ENCODE measurements at places on chromosomes 11 and 22. TPM values are rescaled to one million over a fixed set of nuclear protein-coding genes. Genes with fewer than 3 reads are reported as not detected.

The C11orf52 gene
- total RNA-seq = not detected

The LRRC74B gene
- total RNA-seq = not detected

The C11orf91 gene
- total RNA-seq = 1.3 TPM

The NNMT gene
- 1.7 TPM for total RNA-seq

The LIF gene
- 34.4 TPM for total RNA-seq

The SHANK2 gene
- 1.7 TPM for total RNA-seq

The SIPA1 gene
- total RNA-seq = 86.9 TPM

The LYVE1 gene
- 0.31 TPM for total RNA-seq

The KCNJ4 gene
- 0.18 TPM for total RNA-seq

The TPBGL gene
- total RNA-seq = 0.54 TPM

The KRTAP5-1 gene
- total RNA-seq = not detected

The PHLDA2 gene
- total RNA-seq = 195 TPM

The ROBO3 gene
- total RNA-seq = 12.0 TPM

The NRXN2 gene
- total RNA-seq = 0.15 TPM

DNA sequence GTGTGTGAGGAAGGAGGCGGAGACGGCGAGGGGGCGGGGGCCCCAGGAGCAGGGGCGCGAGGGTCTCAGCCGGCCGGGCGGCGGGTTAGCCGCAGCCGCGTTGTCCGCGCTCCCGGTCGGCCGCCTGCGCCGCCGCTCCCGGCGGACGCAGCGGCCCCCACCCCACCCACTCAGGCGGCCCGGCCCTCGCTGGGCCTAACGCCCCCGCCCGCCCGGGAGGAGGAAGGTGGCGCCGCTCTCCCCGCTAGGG, at the start of gene FCHSD2:
FCHSD2 (minus strand) TSS at position 191 of the 250 bp plus-strand sequence. CDS start 441 bp downstream, outside the sequence.
- H3K4me3 ChIP-seq = peak within 1 kb of the TSS; percentile 94
- H3K36me3 ChIP-seq = no peaks in the 10 kb centered on the region
- H3K27me3 ChIP-seq = no peaks in the 10 kb centered on the region
- H3K4me1 ChIP-seq = peaks cover 19% of the 10 kb centered on the region
- peak within 1 kb of the TSS; percentile 89 for H3K27ac ChIP-seq
- no peak for DNase-seq

DNA sequence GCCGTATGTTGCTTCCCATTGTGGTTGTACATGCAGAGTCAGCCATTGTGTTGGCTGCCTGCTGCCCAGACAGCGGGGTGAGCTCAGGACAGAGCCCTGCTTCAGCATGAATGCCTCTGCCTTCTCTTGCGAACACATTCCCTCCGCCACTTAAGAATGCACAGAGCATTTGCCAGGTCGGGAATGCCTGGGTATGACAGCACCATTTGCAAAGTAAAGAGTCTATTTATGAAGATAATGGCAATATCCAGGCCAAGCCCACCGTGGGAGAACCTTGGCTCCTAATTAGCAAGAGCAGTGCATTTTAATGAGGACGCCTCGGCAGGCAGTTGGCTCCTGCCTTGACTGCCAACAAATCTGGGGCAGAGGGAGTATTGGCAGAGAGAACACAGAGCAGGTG, 62.5 kb upstream of the SORL1 start:
- peaks cover 2% of the 10 kb centered on the region for H3K27me3 ChIP-seq
- no peaks in the 10 kb centered on the region for H3K36me3 ChIP-seq
- no peak for DNase-seq
- H3K4me3 ChIP-seq = no peak overlapping the region

- no peak overlapping the region for H3K27ac ChIP-seq
- no peak for DNase-seq
- H3K4me3 ChIP-seq = no peak overlapping the region
- H3K27me3 ChIP-seq = no peaks in the 10 kb centered on the region
Observed at GRCh38 chr22:21450320-21450831, 16.8 kb upstream of the TMEM191C start.

DNA sequence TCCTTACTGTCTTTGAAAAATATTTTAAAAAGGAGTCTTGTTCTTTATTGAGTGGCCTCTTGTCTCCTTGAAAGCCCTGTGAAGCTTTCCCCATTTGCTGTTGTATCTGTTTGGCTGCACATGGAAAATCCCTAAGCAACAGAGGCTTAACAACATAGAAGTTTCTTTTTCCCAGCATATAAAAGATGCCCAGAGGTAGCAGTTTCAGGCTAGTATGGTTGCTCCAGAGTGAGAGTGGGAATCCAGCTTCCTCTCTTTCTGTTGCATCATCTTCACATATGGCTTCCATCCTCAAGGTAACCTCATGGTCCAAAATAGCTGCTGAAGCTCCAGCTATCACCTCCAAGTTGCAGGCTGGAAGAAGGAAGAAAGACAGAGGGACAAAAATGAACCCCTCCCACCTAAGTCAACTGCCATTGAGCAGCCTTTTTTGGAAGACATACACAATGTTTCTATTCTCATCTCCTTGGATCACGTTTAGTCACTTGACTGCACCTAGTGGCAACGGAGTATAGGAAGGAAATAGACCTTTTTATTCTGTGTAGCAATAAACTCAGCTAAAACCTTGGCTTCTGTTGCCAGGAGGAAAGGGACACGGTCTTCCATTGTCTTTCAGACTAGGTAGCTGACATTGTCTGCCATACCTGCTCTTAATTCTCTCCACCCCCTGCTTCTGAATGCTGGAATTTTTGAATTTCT, 5.3 kb downstream of the CSF2RB start:
- no peak overlapping the region for H3K4me3 ChIP-seq
- no peaks in the 10 kb centered on the region for H3K4me1 ChIP-seq
- no peak overlapping the region for H3K27ac ChIP-seq
- peaks cover 2% of the 10 kb centered on the region for H3K27me3 ChIP-seq
- DNase-seq = no peak

GRCh38 chr11:12783765-12784164, 109.5 kb downstream of the TEAD1 start:
- no peak for DNase-seq
- no peaks in the 10 kb centered on the region for H3K4me1 ChIP-seq
- H3K36me3 ChIP-seq = no peaks in the 10 kb centered on the region
- H3K27ac ChIP-seq = no peak overlapping the region
- no peaks in the 10 kb centered on the region for H3K27me3 ChIP-seq
- H3K4me3 ChIP-seq = no peak overlapping the region

GRCh38 chr22:50145721-50146438, 24.7 kb upstream of the PANX2 start:
- H3K27me3 ChIP-seq = no peaks in the 10 kb centered on the region
- H3K4me3 ChIP-seq = no peak overlapping the region
- no peaks in the 10 kb centered on the region for H3K36me3 ChIP-seq
- no peak overlapping the region for H3K27ac ChIP-seq
- peaks cover 3% of the 10 kb centered on the region for H3K4me1 ChIP-seq

GRCh38 chr11:1052133-1053011, 15.9 kb upstream of the MUC6 start:
- peaks cover 12% of the 10 kb centered on the region for H3K4me1 ChIP-seq
- no peak overlapping the region for H3K27ac ChIP-seq
- H3K27me3 ChIP-seq = no peaks in the 10 kb centered on the region
- H3K36me3 ChIP-seq = no peaks in the 10 kb centered on the region
- H3K4me3 ChIP-seq = no peak overlapping the region
- DNase-seq = no peak

DNA sequence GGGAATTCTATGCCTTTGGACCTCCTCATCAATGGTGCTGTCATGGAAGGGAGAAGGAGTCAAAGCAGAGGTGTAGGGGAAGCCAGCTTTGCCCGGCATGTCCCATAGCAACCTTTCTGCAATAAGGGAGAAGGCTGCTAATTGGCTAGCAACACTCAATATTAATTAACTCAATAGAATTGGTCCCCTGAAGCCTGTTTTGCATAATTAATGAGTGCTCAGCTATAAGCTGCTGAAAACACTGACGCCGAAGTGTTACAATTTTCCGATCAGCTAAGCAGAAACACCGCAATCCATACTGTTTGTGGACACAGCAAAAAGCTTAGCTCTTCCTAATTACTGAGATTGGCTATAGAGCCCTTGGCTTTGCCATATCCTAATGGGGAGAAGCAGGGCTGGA, 245.0 kb downstream of the CSNK2A3 start:
- H3K4me1 ChIP-seq = no peaks in the 10 kb centered on the region
- no peak overlapping the region for H3K4me3 ChIP-seq
- peaks cover 13% of the 10 kb centered on the region for H3K27me3 ChIP-seq
- no peak for DNase-seq
- H3K36me3 ChIP-seq = no peaks in the 10 kb centered on the region
- no peak overlapping the region for H3K27ac ChIP-seq

GRCh38 chr22:30948930-30949342, 19.6 kb downstream of the MORC2 start:
- H3K4me1 ChIP-seq = no peaks in the 10 kb centered on the region
- no peak overlapping the region for H3K4me3 ChIP-seq
- no peak for DNase-seq
- no peaks in the 10 kb centered on the region for H3K27me3 ChIP-seq
- peaks cover 13% of the 10 kb centered on the region for H3K36me3 ChIP-seq

GRCh38 chr22:35840302-35840739, 122.6 kb downstream of the APOL5 start:
- DNase-seq = peak; percentile 84
- peak overlapping the region; percentile 71 for H3K4me3 ChIP-seq
- peak overlapping the region; percentile 93 for H3K27ac ChIP-seq
- H3K36me3 ChIP-seq = peaks cover 3% of the 10 kb centered on the region
- peaks cover 15% of the 10 kb centered on the region for H3K4me1 ChIP-seq

GRCh38 chr11:121591405-121592033, 138.8 kb upstream of the SORL1-AS1 start:
- no peaks in the 10 kb centered on the region for H3K27me3 ChIP-seq
- H3K27ac ChIP-seq = no peak overlapping the region
- H3K4me3 ChIP-seq = no peak overlapping the region
- DNase-seq = peak; percentile 78
- no peaks in the 10 kb centered on the region for H3K36me3 ChIP-seq
- H3K4me1 ChIP-seq = 0 out of 2 replicates have a peak, but pooled peaks cover 2% of the 10 kb centered on the region

DNA sequence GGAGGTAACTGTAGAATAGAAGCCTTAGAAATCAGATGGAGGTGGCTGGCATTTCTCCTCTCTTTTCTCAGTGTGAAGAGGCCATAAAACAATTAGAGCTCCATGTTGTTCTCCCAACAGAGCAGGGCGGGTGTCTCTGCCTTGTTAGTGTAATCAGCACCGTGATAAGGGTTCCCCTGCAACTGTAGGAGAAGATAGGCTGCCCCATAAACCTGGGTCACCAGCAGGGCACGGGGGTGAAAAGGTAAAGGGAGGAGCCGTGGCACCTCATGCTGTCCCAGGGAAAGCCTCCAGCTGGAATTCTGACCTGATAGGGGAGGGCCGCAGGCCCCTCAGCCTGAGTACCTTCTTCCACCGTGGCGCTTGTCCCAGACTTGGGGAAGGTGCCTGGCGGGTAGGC, 68.7 kb downstream of the ISX start:
- no peaks in the 10 kb centered on the region for H3K36me3 ChIP-seq
- no peaks in the 10 kb centered on the region for H3K27me3 ChIP-seq
- no peak overlapping the region for H3K27ac ChIP-seq

- no peaks in the 10 kb centered on the region for H3K4me1 ChIP-seq
- no peaks in the 10 kb centered on the region for H3K27me3 ChIP-seq
- H3K4me3 ChIP-seq = no peak overlapping the region
- H3K36me3 ChIP-seq = no peaks in the 10 kb centered on the region
- DNase-seq = no peak
Observed at GRCh38 chr22:47593911-47594311, 831.5 kb downstream of the TBC1D22A start.

- no peak for DNase-seq
- H3K4me1 ChIP-seq = no peaks in the 10 kb centered on the region
- H3K4me3 ChIP-seq = no peak overlapping the region
- no peaks in the 10 kb centered on the region for H3K36me3 ChIP-seq
- H3K27ac ChIP-seq = no peak overlapping the region
Observed at GRCh38 chr22:26314656-26315055, 114.4 kb upstream of the ASPHD2 start.

DNA sequence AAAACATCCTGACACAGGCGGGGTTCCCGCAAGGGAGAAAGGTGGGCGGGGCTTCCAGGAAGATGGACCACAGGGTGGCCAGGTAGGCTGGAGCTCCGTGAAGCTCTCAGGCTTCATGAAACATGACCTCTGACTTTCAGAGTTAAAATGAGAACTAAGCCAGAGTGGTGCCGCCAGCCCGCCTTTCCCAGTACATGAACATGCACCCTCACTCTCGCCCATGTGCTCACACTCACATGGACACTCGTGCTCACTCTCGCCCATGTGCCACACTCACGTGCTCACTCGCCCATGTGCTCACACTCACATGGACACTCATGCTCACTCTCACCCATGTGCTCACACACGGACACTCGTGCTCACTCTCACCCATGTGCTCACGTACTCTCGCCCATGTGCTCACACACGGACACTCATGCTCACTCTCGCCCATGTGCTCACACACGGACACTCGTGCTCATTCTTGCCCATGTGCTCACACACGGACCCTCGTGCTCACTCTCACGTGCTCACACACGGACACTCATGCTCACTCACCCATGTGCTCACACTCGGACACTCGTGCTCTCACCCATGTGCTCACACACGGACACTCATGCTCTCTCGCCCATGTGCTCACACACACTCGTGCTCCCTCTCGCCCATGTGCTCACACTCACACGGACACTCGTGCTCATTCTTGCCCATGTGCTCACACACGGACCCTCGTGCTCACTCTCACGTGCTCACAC, 10.0 kb downstream of the RNH1 start:
- no peak for DNase-seq
- H3K36me3 ChIP-seq = peaks cover 15% of the 10 kb centered on the region
- H3K27ac ChIP-seq = no peak overlapping the region
- H3K4me1 ChIP-seq = no peaks in the 10 kb centered on the region

DNA sequence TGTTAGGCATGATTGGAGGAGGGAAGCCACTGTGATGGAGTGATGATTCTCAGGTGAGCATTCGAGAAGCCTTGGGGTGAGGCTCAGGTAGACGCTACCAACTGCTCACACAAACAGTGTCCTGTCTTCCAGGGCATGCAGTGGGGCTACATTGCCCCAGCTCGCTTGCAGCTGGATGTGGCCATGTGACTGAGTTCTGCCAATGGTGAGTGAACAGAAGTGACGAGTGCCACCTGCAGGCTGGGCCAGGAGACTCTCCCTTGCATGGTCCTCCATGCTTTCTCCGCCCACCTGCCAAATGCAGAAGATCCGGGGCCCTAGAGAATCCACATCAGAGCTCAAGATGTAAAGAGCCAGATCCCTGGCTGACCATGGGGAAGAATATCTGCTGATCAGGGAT, 195.9 kb downstream of the BCR start:
- H3K4me3 ChIP-seq = no peak overlapping the region
- no peaks in the 10 kb centered on the region for H3K36me3 ChIP-seq
- H3K27me3 ChIP-seq = no peaks in the 10 kb centered on the region
